ENCODE measurements at places on chromosomes 2 and 18. TPM values are rescaled to one million over a fixed set of nuclear protein-coding genes. Genes with fewer than 3 reads are reported as not detected.

The C1QL2 gene
- not detected for total RNA-seq

The ERFE gene
- 1.8 TPM for total RNA-seq

The RTN4 gene
- 235 TPM for total RNA-seq

The SERPINB10 gene
- not detected for total RNA-seq

The CLEC4F gene
- total RNA-seq = 0.36 TPM

DNA sequence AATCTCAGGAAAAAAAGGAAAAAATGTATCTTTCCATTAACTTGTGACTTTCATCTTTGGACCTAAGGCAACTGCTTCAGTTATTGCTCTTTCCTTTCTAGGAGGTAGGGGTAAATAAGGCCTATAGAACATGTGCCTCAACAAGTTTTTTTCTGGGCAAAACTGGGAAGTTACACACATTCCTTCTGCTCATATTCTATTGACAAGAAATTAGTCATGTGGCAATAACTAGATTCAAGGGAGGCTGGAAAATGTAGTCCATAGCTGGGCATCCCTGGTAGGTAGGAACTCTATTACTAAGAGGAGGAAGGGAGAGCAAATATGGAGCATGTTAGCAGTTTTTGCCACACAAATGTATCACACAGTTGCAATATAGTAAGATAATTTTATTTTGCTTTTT is 37.7 kb upstream of the NEMP2 start:
- DNase-seq = no peak

- DNase-seq = no peak
These were observed 69.5 kb downstream of the CDH20 start for GRCh38 chr18:61402726-61403125.

DNA sequence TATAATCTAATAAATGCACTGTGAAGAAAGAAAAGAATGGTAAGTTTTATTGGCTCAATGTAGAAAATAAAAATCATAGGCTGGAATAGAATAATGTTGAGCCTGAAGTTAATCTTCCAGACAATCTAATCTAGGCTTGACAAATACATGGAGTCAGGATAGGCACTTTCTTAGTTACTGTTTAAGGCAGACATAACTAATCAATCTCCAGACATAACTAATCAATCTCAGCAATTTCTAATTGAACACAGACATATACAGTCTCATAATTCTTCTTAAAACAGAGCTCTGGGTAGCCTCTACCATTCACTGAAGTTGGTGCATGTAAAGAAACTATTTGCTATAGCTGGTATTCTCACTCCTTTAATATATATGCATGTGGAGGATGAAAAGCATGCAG is 150.1 kb upstream of the CTAGE1 start:
- DNase-seq = no peak
